SW 1271 (cell line): ENCODE measurements at places on chromosomes 16 and 17.

DNA sequence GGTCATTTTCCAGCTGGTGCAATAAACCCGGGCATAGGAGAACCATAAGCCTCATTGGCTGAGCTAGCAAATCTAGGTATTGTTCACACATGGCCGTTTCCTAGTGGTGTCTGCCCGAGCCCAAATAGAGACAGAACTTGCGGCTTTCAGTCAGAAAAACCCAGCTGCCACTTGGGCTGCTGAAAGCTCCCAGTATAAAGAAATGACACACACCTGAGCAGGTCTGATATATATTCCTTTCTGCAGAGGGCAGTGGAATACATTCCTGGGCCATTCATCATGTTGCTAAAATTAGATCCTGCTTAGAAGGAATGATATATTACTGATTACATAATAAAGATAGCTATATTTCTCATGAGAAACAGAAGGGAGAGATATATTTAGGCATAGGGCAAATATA lies 83.9 kb upstream of the IRX5 start:
- DNase-seq, result no peak

DNA sequence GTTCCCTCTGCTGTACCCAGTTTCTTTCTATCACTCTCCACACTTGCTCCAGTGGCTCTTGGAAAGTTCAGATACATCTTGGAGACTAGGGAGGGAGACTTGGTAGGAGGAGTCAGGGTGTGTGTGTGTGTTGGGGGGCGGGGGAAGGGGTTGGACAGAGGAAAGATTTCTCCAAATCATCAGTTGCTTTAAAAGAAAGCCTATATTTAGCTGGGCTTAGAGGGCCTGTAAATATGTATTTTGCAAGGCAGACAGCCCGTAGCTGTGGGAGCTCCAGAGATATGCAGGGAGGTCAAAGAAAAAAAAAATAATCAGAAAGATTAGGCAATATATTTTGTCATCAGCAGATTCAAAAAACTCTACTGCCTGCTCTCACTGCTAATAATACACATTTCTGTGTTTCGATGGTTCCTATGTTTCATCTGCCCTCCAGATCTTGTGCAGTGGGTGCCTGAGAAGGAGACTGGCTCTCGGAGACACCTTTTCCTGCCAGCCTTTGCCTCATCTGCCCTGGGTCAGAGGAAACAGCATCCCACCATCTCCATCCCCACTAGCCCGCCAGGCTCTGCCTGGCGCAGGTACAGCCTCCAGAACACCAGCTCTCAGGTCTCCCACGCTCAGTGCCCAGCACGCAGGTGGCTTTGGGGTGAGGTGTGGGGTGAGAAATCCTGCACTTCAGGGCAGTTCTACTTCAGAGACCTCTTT lies 4.8 kb upstream of the PPP1R9B start:
- DNase-seq, result no peak

- no peak for DNase-seq
Measured at GRCh38 chr16:28091656-28092055, 28.1 kb upstream of the GSG1L start.

DNA sequence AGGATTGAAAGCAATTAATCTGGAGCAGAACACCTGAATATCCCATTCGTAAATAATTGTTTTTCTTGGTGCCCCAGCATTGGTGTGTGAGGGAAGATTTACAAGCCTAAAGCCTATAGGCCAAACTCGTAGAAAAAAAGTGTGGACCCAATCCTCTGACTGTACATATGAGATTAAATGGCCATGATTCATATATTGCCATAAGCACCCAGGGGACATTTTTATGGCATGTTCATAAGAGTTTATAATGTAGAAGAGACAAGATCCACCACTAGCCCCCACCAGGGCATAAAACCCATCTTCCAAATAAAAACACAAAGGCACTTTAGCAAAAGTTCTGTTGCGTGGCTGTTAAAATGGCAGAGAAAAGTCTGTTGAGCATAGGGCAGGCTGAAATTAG lies 15.5 kb upstream of the SALL1 start:
- no peak for DNase-seq

- DNase-seq, result no peak
Measured at GRCh38 chr16:14146445-14146844, 75.3 kb downstream of the MRTFB start.

- no peak for DNase-seq
Measured at GRCh38 chr17:44464037-44464436, 39.2 kb downstream of the GPATCH8 start.

DNA sequence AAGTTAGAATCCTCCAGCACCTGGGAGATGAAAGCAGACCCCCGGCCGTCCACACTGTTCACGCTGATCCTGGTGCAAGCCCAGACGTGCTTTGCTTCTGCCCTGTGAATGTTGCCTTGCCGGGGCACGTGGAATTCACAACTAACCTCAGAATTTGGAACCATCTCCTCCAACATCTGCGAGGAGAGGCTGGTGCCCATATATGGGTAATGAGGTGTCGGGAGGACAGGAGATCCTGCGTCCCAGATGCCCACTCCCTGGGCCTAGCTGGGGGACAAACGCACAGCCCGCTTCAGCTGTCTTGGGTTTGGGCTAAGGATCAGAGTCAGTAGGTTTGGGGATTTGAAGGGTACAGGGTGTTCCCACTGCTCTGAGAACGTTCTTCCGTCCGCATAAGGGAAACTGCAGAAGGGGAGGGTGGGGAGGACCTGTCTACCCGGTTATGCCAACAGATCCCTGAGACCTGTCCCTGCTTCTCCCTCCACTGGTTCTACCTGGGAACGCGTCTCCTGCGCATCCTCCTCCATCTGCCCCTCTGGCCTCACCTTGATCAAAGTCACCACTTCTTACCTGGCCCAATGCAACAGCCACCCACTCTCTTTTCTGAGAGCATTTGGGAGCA lies 14.1 kb downstream of the PPL start:
- DNase-seq, result no peak

DNA sequence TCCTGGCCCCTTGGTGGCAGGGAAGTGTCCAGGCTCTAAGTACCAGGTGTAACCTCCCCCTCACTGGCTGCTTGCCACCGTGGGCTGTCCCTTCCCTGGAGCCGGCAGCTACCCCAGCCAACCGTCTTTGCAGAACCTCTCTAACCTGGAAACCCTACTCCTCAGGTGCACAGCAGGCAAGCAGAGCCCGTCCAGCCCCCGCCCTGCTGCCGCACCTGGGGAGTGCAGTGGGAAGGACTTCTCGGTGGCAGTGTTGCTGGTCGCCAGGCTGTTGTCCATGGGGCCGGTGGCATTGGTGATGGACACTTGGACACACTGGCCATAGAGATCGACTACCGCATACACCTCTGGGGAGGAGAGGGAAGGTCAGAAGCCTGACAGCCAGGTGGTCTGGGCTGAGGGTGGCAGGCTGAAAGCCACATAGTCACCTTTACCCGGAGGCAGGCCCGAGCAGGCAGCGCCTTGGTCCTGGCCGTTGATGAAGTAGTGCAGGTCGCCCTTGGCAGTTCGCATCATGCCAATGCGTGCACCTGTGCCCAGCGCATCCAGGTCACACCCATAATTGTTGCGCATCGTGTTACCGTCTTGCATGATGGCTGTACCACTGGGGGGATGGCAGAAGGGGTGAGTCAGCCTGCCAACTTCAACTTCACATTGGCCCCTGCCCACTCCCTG lies 6.5 kb downstream of the NEURL4 start:
- DNase-seq, result no peak

- no peak for DNase-seq
Measured at GRCh38 chr16:68355447-68356248, 44.8 kb downstream of the PRMT7 start.

DNA sequence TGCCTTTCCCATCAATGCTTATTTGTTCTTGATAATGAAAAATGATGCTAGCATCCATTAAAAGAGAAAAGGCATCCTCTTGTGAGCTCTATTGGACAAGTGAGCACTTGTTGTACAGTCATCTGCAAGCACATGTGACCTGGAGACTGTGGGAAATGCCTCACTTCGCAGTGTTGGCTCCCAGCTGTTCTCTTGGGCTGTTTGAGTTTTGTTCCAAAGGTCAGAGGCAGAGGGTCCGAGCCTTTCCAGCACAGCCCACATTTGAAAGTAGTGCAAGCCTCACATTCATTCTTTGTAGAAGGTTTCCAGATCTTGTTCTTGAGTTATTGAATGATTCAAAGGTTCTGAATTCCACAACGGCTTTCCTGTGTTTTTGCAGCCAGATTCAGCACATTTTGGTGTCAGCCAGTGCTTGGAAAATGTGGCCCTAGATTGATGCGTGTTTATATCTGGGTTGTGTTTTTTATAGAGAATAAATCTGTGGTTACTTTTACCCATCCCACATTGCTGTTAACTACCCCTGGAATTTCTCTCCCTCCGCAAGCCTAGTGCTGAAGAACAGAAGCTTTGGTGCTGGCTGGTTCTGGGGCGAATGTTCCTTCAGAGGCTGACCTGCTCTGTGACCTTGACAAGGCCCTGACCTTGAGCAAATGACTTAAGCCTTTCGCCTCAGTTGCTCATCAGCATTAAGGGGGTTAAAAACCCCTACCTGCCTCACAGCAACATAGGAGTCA lies 49.8 kb downstream of the CDH1 start:
- DNase-seq, result no peak

DNA sequence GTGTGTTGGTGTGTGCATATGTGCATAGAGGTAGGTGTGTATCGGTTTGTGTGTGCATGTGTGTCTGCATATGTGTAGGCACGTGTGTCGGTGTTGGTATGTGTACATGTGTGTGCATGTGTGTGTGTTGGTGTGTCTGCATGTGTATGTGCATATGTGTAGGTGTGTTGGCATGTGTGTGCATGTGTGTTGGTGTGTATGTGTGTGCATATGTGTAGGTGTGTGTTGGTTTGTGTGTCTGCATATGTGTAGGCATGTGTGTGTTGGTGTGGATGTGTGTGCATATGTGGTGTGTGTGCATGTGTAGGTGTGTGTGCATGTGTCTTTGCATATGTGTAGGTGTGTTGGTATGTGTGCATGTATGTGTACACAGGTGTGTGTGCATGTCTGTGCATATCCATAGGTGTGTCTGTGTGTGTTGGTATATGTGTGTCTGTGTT lies 3.9 kb upstream of the AATK start:
- DNase-seq, result no peak

DNA sequence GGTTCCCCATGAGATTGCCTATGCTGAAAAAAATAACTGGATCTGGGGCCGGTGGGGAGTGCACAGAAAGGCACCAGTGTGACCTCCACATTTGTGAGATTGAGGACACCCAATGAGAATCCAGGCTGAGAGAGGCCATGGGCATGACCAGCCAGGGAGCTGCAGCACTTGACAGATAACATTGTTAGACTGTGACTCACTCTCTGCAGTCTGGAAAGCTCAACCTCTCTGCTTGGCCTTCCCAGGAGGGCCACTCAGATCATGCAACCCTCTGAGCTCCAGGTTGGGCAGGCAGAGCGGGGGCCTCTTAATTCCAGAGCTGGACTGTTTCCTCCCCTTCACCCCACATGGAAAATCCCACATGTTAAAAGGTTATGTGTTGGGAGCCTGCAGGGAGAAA lies 30.1 kb downstream of the FZD2 start:
- peak; percentile 51 for DNase-seq

- no peak for DNase-seq
Measured at GRCh38 chr16:4836727-4837126, 10.4 kb downstream of the GLYR1 start.

GRCh38 chr17:18380471-18381157 lies 3.0 kb downstream of the EVPLL start:
- no peak for DNase-seq

DNA sequence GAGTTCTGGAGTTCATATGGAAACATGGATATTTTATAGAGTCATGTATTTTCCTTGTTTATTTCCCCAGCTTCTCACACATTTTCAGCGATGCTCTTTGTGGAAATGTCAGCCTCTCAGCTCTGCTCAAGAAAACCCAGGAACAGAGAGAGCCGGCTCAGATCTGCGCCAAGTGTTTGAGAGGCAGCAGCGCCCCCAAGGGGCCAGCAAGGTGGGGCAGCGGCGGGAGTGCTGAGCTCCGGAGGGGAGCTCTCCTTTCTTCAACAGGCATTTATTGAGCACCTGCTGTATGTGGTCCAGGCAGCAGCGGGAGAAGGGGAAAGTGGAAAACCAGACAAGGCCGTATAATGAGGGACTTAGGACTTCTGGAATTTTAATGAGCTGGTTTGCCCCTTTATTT lies 421.1 kb upstream of the C16orf82 start:
- no peak for DNase-seq

DNA sequence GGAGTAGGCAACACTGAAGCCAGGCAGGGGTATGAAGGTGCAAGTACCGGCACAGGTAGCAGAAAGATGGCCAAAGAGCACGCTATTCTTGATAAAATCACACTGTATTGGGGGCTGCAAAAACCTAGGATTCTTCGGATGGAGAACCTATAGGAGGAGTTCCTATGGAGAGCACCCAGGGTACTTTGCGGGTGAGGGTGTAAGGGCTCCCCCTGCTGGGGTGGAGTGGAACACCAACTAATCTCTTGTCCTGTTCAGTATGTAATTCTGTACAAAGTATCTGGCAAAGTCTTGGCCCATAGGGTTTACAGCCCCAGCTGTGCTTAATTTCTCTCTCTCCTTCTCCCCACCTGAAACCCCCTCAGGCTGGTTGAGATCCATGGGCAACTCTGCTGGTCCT lies 393.1 kb upstream of the ASIC2 start:
- DNase-seq, result no peak

DNA sequence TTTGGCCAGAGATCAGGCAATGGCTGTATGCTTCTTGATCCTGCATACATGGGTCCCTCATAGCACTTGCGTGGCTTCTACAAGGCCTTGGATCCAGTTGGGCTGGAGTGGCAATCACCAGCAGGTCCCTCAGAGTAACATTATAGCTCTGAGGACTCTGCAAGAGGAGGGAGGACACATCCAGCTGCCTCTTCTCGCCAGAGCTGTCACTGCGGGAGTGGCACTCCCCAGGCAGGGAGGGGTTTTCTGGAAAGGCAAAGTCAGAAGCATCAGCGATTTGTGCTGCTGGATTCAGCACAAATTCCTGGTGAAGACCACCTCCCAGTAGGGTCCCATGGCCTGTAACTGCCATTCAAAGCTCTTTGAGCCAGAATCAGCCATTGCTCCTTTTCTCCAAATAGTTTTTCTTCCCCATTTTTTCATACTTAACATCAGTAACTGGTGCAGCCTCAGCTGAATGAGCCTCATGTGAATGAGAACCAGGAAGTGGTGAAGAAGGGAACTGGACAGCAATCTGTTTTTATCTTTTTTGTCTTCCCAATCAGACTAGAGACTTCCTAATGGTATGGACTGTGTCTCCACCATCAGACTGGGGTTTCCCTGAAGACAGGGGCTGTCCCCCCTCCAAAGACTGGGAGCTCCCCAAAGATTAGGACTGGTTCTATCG lies 40.6 kb upstream of the HOXB13 start:
- DNase-seq, result no peak

- DNase-seq, result peak; percentile 14
Measured at GRCh38 chr16:20865420-20866131, 34.6 kb downstream of the DCUN1D3 start.

GRCh38 chr17:21214777-21215541 lies 998 bp upstream of the TMEM11 start:
- DNase-seq, result no peak

- no peak for DNase-seq
Measured at GRCh38 chr17:63984236-63984635, 11.5 kb upstream of the SCN4A start.

- DNase-seq, result peak; percentile 15
Measured at GRCh38 chr17:30372755-30373154, 6.0 kb upstream of the CPD start.

- no peak for DNase-seq
Measured at GRCh38 chr17:30550512-30551273, 73.5 kb downstream of the GOSR1 start.

GRCh38 chr16:46788891-46789474 lies 40.8 kb upstream of the MYLK3 start:
- no peak for DNase-seq

GRCh38 chr16:57361404-57361803 lies 2.8 kb downstream of the CCL22 start:
- no peak for DNase-seq
